ENCODE measurements at places on chromosomes 3 and 15. TPM values are rescaled to one million over a fixed set of nuclear protein-coding genes. Genes with fewer than 3 reads are reported as not detected.
A peak's percentile ranks its signal among the peaks of the same experiment; 100 is the strongest.

GRCh38 chr3:156918746-156919145, 92.6 kb downstream of the LEKR1 start:
- no peaks in the 10 kb centered on the region for H3K27me3 ChIP-seq
- no peaks in the 10 kb centered on the region for H3K36me3 ChIP-seq
- H3K4me1 ChIP-seq: no peaks in the 10 kb centered on the region

DNA sequence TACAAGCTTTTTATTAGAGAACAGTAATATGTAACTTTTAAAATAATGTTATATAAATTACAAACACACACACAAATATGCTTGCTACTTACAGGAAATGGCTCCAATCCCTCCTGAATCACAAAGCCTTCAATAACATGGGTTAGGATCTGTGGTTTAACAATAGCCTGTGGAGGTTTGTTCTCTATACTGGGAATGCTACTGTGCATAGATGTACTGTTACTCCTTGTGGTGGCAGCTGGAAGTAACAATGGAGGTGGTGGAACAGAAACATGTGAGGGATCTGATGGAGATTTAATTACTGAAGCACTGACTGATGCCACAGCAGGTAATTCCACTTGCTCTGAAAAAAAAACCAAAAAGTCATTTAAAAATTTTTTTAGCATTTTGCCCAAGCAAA, 64.4 kb downstream of the PHC3 start:
- no peaks in the 10 kb centered on the region for H3K27me3 ChIP-seq
- no peak overlapping the region for H3K4me3 ChIP-seq
- H3K4me1 ChIP-seq: peaks cover 2% of the 10 kb centered on the region
- DNase-seq: no peak
- H3K36me3 ChIP-seq: peaks cover 51% of the 10 kb centered on the region

DNA sequence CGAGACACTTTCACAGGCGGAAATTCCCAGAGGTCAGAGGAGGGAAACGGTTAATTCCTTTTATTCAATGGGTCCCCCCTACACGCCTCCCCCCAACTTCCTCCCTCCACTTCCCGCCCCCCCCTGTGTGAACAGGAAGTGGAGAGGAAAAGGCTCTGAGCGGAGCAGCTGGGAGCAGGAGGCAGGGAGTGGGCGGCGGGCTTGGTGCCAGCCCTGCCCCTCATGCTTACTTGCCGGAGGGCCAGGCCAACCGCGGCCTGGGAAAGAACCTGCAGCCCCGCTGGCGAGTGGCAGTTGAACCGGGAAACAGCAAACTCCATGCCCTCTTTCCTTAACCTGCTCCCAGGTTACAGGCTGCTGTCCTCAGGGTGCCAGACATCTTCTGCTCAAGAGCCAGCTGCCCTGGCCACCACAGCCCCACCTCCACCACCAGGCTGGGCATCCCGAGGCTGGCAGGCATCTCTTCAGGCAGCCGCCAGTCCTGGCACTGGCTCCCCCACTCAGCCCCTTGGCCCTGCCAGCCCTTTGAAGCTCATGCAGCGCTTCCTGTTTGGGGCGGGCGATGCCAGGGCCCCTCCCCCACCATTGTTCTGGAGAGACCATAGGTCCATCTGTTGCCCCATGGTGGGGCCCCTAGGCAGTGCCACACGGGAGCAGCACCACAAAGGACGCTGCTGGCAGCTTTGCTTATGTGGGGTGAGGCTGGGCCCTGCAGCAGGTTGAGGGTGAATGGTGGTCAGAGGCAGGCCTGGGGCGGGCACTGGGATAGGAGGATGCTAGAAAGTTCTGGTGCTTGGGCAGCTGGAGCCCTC, 12.9 kb downstream of the VPS18 start:
- peak overlapping the region; percentile 49 for H3K27ac ChIP-seq
- peak; percentile 62 for DNase-seq
- H3K36me3 ChIP-seq: peaks cover 23% of the 10 kb centered on the region

DNA sequence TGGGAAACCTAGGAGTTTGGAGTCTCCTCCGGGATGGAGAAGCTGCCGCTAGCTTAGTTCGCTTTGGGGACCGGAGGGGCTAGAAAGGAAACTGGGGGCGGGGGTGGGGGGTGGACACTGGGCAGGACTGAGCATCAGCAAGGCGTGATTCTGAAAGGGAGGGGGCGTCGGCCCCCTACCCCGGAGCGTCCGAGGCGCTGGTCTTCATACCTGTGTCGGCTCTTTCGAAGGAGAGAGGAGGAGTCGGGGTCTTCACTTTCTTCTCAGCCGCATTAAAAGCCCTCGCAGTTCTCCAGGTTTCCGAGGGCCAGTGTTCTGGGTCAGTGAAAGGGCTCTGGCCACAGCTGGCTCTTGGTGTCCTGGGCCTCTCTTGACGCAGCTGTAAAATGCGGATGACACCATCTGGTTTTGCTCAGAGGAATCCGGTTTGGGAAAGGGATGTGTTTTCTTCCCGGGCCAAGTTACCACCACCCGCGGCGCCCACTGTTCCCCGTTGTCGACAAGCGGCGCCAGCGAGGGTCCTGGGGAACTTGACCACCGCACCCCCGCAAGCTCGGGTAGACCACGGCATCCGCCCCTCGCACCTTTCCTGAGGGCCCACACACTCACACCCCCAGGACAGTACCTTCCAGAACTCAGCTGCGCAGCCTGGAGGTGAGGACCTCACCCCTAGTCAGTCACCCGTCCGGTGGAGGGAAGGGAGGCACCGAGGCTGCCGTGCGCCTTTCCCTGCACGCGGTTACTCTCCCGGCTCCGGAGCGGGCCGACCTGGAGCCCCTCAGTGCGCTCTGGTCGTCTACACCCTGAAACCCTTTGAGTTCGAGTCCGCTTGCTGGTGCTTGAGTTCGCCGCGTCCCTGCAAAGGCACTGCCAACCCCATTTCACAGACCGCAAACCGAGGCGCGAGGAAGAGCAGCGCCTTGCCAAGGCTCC, 660 bp downstream of the CCK start:
- H3K27ac ChIP-seq: no peak overlapping the region
- no peaks in the 10 kb centered on the region for H3K36me3 ChIP-seq
- H3K27me3 ChIP-seq: peaks cover 67% of the 10 kb centered on the region
- no peak overlapping the region for H3K4me3 ChIP-seq
- no peak for DNase-seq
- H3K4me1 ChIP-seq: peaks cover 2% of the 10 kb centered on the region

DNA sequence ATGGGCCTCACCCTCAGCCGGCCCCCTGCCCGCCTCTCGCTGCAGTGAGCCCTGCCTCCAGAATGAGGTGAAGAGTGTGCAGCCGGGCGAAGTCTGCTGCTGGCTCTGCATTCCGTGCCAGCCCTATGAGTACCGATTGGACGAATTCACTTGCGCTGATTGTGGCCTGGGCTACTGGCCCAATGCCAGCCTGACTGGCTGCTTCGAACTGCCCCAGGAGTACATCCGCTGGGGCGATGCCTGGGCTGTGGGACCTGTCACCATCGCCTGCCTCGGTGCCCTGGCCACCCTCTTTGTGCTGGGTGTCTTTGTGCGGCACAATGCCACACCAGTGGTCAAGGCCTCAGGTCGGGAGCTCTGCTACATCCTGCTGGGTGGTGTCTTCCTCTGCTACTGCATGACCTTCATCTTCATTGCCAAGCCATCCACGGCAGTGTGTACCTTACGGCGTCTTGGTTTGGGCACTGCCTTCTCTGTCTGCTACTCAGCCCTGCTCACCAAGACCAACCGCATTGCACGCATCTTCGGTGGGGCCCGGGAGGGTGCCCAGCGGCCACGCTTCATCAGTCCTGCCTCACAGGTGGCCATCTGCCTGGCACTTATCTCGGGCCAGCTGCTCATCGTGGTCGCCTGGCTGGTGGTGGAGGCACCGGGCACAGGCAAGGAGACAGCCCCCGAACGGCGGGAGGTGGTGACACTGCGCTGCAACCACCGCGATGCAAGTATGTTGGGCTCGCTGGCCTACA, 8.5 kb downstream of the GRM2 start:
- no peak overlapping the region for H3K4me3 ChIP-seq
- H3K27me3 ChIP-seq: no peaks in the 10 kb centered on the region
- no peak overlapping the region for H3K27ac ChIP-seq
- H3K36me3 ChIP-seq: no peaks in the 10 kb centered on the region
- H3K4me1 ChIP-seq: peaks cover 21% of the 10 kb centered on the region
- peak; percentile 14 for DNase-seq

DNA sequence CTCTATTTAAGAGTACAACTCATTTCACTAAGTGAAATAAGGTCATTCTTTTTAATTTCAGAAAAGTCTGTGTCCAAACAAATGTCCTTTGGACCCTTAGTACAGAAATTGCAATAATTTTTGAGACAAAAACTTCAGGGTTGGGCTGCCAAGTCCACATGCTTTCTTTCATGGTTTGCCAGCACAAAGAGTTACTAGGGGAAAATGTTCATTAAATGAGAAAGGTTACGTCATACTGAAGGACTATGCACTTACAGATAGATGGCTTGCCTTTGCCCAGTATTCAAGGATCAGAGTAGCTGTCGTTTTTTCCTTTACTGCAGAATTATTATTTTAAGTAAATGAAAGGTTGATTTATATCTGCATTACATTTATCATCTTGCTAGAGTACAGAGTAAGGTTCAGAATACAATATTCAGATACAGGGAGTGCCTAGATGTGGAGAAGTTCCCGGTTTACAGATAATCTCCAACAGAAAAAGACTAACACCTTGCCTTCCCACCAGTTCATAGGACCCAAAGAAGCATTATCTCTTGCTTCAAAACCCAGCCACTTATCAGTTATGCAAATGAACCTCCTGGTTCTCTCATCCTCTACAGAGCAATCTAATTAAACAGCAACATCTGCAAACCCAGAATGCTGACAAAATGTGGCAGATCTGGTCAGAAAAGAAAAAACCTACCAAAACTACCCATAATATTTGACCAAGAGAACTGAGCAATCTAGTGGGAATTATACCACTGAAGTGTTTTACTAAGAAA, 179.3 kb downstream of the FRMD5 start:
- no peaks in the 10 kb centered on the region for H3K4me1 ChIP-seq
- no peak overlapping the region for H3K4me3 ChIP-seq
- no peak for DNase-seq

- H3K36me3 ChIP-seq: no peaks in the 10 kb centered on the region
- no peak for DNase-seq
- H3K4me1 ChIP-seq: no peaks in the 10 kb centered on the region
These were observed 14.2 kb downstream of the THRB start for GRCh38 chr3:24480497-24480896.

DNA sequence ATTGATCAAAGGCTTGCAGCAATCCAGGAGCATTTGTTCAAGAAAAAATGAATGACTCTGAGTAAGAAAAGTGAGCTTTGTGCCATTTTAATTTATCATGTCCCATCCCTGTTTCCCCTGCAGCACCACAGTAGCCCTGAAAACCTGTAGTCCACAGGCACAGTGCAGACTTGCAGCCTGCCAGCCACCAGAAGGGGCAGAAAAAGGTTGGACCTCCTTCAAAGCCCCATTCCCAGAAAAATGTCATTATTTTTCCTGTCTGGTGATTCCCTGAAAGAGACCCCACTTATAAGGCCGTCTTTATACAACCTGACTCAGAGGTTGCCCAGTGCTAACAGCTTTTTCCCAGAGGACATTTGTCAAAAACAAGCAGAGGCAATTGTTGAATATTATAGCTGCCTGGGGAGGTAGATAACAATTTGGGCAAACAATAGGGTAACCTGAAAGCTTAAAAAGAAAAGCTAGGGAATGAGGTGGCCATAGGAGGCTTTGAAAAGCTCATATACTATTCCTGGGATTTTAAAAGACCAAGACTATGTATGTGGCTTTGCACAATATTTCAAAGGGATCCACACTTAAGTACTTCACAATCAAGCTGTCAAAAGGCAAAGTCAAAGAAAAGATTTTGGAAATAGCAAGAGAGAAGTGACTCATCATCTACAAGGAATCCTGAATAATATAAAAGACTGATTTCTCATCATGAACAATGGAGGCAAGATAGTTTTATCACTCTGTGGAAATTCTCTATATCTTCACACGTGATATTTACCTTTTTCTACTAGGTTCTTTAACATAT, 136.8 kb upstream of the PLXNA1 start:
- no peak for DNase-seq
- no peaks in the 10 kb centered on the region for H3K27me3 ChIP-seq
- no peak overlapping the region for H3K4me3 ChIP-seq
- H3K36me3 ChIP-seq: no peaks in the 10 kb centered on the region

DNA sequence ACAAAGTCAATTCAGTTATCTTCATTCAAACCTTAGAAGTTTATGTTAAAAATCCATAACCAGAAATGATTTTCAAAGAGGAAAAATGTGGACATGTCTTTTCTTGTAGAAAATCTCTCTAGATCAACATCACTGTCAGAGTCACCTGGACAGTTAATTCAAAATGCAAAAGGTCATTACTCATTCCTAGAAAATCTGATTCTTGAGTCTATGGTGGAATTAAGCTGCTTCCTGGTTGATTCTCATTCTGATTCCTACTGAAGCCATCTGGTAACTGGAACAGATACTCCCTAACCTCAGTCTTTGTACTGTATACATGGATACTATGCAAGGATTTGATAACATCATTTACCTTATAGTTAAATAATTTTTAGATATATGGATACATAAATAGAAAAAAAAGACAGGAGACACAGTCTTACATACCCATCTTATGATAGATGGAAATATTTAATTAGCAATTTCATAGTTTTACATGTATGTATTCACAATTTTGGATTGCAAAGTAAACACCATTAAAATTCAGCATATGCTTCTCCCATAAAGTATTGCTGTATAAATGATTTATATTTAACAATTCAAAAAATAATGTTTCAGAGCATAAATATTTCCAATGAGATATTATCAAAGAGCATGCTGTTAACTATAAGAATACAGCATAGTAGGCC, 693.2 kb upstream of the CCDC54 start:
- peaks cover 6% of the 10 kb centered on the region for H3K27me3 ChIP-seq
- no peak for DNase-seq
- H3K36me3 ChIP-seq: no peaks in the 10 kb centered on the region
- no peak overlapping the region for H3K27ac ChIP-seq
- no peaks in the 10 kb centered on the region for H3K4me1 ChIP-seq
- no peak overlapping the region for H3K4me3 ChIP-seq

GRCh38 chr3:59256230-59256629, 206.4 kb upstream of the CFAP20DC start:
- H3K36me3 ChIP-seq: no peaks in the 10 kb centered on the region
- no peaks in the 10 kb centered on the region for H3K4me1 ChIP-seq
- no peak for DNase-seq
- no peak overlapping the region for H3K4me3 ChIP-seq
- H3K27ac ChIP-seq: no peak overlapping the region
- H3K27me3 ChIP-seq: no peaks in the 10 kb centered on the region

Gene KBTBD12
- total RNA-seq: not detected

Gene CEMIP
- not detected for total RNA-seq

Gene TMEM202
- not detected for total RNA-seq

Gene TF
- 0.15 TPM for total RNA-seq

Gene BOC
- total RNA-seq: not detected
